ENCODE measurements at places on chromosomes 7 and 10. TPM values are rescaled to one million over a fixed set of nuclear protein-coding genes. Genes with fewer than 3 reads are reported as not detected.

Gene HMX2
- not detected for total RNA-seq

Gene CTNNA3
- 0.75 TPM for total RNA-seq

Gene SUPV3L1
- 31.8 TPM for total RNA-seq

Gene TCAF2
- total RNA-seq, result 2.0 TPM

Gene ACSL5
- total RNA-seq, result 0.79 TPM

Gene PTN
- 11.1 TPM for total RNA-seq

DNA sequence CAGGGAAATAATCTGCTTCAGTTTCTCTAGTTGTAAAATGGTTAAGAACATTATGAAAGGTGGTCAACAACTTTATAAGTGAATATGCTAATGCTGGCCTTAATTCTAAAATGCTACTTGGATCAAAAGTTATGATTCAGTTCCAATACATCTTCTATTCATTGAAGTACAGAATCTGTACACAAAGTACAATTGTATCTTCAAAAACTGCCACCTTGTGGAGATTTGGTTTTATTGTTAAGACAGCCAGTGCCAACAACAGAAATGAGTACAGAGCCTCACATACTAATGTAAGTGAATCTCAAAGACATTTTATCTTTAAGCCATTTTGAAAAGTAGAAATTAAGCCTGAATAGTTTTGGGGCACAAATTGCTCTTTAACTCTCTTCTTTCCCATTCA lies 194.0 kb downstream of the CFTR start:
- peak; percentile 36 for DNase-seq

- DNase-seq, result no peak
These were observed 10.0 kb upstream of the PCGF5 start for GRCh38 chr10:91210435-91210834.

DNA sequence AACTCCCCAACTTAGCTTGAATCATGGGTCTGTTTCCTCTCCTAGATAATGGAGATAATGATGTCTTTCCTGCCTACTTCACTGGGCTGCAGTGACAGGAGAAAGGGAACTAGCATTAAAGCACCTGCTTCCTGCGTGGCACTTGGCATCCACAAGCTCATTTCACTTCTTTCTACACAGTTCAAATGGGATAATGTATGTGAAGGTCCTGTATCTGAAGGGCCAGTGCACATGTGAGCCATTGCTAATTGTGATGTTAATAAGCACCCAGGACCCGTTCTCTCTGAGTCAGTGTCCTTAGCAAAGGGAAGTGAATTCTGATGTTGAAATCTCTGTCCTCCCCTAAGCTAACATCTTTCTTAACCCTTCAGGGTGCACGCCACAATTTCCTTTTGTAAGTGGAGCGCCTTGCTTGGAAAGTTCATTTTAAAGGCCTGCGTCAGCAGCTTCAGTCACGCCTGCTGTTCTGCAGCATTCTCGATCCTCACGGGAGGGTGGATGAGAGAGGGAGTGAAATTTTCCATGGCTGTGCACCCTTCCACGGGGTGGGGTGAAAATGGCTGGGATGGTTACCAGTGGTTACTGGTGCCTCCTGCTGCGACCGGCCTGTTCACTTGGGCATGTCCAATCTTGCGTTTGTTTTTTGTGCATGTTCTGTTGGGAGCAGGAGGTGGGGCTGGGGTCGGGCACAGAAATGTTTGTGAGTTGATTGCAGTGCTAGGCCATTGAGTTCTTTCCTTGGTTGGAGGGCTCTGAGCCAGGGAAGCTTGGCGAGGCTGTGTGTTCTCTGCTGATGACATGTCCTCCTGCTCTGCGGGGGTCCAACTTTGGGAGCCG lies 59.2 kb downstream of the HK1 start:
- DNase-seq, result peak; percentile 90

DNA sequence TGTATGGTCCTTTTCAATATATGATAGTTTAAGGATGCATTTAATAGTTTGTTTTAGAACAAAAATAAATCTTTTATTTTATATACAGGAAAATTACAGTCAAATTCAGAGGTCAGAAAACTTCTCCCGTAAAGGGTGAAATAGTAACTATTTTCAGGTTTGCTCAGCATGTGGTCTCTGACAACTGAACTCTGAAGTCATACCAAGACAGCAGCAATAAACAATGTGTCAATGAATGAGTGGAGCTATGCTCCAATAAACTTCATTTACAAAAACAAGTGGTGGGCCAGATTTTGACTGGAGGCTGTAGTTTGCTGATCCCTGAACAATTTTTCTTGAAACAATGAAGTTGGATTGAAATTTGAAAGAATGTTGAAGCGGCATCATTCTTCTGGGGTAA lies 123.6 kb downstream of the ZNF248 start:
- no peak for DNase-seq

DNA sequence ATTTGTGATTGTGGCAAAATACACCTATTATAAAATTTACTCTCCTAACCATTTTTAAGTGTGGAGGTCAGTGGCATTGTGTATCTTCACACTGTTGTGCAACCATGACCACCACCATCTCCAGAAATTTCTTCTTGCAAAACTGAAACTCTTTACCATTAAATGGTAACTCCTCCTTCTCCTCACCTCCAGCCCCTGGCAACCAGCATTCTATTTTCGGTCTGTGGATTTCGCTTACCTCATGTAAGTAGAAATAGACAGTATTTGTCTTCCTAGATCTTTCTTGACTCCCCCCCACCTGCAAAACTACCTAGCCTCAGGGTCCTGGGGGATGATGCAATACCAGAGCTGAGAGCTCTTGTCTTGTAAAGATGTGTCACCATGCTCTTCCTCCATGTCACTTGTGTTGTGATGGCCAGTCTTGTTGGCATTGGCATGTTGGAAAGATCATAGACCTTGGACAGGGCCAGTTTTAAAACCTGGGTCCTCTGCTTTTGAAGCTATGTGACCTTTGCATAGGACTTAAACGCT lies 71.1 kb upstream of the EMX2 start:
- DNase-seq, result no peak

DNA sequence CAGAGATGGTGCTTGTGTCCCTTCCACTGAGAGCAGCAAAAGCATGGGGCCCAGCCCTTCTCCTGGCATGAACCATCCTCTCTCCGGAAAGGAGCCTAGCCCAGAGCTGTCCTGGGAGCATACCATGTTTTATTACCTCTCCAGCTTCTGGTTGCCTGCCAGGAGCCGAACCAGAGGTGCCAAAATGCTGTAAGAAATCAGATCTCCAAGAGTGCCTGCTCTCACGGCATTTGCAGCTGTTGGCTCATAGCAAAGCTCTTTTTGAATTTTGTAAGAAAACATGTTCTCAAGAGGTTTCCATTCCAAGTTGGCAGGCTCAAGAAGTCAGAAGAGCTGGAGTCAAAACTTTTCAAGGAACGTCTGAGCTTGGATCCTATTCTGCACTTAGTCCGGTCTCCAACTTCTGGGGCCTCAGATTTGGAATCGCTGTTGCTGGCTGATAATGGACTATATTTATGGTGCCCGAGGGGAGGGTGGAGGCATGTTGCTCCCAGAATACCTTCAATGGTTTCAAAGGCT lies 211.7 kb upstream of the MKI67 start:
- DNase-seq, result no peak

DNA sequence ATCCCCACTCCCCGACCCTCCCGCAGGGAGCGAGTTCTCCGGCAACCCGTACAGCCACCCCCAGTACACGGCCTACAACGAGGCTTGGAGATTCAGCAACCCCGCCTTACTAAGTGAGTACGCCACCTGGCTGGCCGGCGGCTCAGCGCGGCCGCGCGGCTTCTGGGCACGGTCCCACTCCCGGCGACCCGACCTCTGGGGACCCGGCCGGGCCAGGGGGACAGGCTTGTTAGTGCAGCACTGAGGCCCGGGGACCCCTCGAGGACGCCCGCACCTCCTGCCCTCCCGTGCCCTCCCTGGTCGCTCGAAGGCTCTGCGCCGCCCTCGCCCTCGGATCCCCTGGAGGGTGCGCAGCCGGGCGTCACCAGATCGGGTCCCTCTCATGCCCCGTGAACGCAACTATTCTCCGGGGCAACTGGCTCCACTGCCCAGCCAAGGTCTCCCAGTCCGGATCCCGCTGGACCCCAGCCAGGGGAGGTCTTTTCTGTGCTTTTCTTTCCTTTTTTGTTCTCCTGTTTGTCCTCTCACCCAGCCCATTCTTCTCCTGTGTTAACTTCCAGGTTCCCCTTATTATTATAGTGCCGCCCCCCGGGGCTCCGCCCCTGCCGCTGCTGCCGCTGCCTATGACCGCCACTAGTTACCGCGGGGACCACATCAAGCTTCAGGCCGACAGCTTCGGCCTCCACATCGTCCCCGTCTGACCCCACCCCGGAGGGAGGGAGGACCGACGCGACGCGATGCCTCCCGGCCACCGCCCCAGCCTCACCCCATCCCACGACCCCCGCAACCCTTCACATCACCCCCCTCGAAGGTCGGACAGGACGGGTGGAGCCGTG lies 81.8 kb downstream of the PAX2 start:
- no peak for DNase-seq

DNA sequence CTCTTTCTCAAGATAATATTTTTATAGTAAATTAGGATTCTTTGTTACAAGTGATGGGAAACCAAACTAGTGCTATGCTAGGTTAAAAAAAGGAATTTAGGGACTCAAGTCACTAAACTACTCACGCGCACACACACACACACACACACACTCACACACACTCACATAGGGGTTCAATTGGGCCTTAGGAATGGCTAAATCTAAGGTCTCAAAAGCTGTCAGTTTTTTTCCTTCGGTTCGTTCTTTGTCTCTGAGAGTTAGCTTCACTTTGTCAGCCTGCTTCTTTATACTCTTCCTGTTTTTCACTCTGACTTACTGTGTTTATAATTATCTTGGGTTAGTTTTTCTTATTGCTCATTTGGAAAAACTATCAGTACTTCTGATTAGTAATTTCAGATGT lies 138.9 kb downstream of the ADK start:
- peak; percentile 21 for DNase-seq

DNA sequence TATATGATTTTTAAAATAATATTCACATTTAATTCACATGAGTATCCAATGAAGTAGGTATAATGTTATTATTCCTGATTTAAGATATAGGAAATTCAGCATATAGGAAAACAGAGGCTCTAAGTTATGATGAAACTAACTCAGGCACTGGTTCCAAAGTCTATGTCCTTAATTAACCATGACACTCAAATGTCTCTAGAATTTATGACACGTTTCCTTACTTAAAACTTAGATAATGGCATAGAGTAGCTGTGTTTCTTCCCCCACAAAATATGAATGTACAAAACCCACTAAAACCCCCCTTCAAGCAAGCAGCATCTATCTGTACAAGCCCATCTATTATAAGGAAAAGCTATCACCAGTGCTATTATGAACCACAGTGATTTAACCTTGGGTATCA lies 72.9 kb upstream of the CDK1 start:
- DNase-seq, result no peak

Measured in astrocyte (in vitro differentiated cells and primary cell).